LHCN-M2 (cell line): ENCODE measurements at places on chromosomes 13 and 19. TPM values are rescaled to one million over a fixed set of nuclear protein-coding genes. Genes with fewer than 3 reads are reported as not detected.

LYPD5 gene
- total RNA-seq: not detected in 2 replicates

ADM5 gene
- 1.2 TPM in 2 replicates for total RNA-seq

OXGR1 gene
- total RNA-seq: 0.29 TPM in 1 of 2 replicates, not detected in the other

ARRDC2 gene
- total RNA-seq: 9.0 and 15.0 TPM in 2 replicates

ONECUT3 gene
- 0.06 TPM in 1 of 2 replicates, not detected in the other for total RNA-seq

TMEM143 gene
- total RNA-seq: 7.3 and 7.6 TPM in 2 replicates

CDC37 gene
- 311 and 327 TPM in 2 replicates for total RNA-seq

GRCh38 chr13:49494645-49495044 lies 1.1 kb upstream of the PHF11 start:
- no peak for DNase-seq

DNA sequence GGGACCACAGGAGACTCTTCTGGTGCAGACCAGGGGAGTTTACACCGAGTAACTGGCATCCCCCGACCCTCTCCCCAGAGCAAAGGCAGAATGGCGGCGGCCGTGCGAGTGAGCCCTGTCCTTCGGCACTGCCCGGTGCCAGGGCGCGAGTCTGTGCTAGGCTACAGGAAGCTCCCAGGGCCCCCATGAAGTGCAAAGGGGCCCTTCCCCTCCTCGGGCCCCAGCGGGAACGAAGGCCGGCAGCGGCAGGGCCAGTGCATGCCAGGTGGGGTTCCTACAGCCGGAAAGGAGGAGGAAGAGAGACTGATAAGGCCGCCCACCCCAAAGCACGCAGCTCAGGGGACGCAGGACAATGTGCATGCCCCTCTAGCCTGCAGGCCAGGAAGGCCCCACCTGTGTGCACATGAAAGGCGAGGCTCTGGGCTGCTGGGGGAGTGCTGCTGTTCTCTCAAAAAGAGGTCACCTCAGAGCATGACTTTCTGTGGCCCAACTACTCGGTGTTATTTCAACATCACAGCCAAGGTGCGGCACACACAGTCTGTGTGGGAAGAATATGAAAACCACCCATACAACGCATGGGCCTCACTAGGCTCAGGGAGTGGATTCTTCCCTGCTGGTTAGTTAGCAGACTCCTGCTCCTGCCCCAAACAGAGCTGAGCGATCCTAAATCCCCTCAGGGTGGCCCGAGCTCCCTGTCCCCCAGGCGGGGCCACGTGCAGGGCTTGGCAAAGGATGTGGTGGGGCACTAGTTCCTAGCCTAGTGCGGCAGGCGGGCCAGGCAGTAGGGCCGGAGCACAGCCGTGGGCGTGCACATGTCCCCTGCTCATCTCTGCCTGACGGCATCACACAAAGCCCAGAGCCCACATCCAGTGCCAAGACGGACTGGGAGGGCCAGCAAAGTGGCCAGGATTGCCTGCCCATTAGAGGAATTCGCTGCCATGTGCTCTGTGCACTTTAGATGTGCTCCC lies 28.4 kb upstream of the TIMM44 start:
- DNase-seq: no peak

GRCh38 chr13:20831933-20832332 lies 58.2 kb upstream of the EEF1AKMT1 start:
- no peak for DNase-seq

- DNase-seq: no peak
Measured at GRCh38 chr13:44726778-44727177, 150.6 kb upstream of the TSC22D1 start.

DNA sequence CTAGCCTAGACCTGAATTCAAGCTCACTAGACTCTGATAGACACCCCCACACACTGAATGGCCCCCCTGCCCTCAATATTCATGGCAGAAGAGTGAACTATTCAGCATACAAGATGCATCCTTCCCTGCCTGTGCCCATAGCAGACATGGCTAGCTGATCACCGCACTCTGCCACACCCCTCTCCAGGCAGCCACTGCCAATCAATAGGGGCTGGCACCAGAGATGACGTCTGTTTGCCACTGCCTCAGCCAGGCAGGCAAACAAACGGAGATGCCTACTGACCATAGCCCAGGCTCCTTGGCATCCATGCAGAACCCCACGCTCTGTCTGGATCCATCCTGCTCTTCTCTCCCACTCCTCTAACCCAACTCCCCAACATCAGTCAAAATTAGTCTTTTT lies 13.8 kb upstream of the NPAS1 start:
- peak; percentile 40 for DNase-seq

DNA sequence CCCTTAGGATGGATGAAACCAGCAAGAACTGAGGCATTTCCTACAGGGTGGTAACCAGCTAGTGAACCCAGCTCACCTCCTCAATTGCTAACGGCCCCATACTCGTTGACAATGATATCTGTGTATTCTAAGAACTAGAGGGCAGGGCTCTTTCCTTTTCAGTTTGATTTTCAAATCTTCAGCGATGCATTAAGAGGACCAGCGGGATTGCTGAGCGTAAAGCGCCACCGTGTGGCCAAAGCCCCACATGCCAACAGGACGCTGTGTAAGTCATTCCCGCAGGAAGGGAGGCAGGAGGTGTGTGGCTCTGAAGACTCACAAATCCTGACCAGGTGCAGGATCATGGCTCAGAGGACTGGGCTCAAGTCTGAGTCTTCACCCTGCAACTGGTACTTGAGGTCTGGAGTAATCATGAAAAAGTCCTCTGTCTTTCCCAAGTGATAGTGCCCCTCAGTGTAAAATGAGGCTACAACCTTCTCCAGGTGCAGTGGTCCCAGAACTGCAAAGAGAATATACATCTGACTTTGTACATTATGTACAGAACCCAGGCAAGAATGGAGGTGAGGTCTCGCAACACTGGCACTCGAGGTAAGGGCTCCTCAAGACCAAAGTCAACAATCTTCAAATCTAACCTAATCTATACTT lies 40.9 kb downstream of the C13orf42 start:
- peak; percentile 70 for DNase-seq

- DNase-seq: no peak
Measured at GRCh38 chr13:27421101-27421871, 3.1 kb upstream of the GTF3A start.

DNA sequence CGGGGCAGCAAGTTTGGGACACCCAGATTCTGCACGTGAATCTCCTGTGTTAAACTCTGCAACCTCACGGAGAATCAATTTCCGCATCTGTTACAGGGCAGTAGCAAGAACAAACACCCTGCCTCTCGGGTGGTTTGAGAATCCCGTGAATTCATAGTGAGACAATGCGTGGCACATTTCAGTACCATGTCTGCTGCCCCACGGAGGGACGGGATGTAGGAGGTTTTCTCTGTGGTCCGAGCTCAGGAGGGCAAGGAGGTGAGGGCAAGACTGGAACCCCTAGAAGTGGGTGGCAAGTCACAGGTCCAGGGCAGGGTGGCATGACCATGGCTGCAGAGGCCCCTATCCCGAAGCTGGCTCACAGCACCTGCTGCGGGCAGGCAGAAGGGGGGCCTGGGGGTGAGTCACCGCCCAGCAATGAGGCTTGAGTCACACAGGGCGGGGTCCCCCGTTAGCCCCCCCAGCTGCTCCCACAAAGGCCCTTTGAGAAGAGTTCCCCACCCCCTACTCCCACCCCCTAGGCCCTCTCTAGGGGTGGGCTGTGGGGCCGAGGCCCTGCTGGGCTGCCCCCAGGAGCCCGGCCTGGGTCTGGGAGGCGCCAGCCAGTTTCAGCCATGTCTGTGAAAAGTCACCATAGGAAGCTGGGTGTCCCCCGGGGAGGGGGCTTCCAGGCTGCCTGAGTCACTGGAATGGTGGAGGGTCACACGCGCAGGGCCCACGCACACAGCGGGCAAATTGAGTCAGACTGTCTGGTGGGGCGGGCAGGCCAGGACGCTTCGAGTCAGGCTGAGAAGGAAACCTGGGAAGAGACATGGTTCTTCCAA lies 25.8 kb upstream of the NANOS3 start:
- DNase-seq: peak; percentile 97

GRCh38 chr19:5873617-5874199 lies 3.4 kb upstream of the FUT5 start:
- no peak for DNase-seq

- DNase-seq: no peak
Measured at GRCh38 chr19:6721773-6722172, 1.3 kb upstream of the C3 start.

GRCh38 chr19:3025549-3025886 lies 3.6 kb downstream of the TLE2 start:
- no peak for DNase-seq
